Fibroblast of pulmonary artery (primary cell): ENCODE measurements at places on chromosomes 12 and 14.

DNA sequence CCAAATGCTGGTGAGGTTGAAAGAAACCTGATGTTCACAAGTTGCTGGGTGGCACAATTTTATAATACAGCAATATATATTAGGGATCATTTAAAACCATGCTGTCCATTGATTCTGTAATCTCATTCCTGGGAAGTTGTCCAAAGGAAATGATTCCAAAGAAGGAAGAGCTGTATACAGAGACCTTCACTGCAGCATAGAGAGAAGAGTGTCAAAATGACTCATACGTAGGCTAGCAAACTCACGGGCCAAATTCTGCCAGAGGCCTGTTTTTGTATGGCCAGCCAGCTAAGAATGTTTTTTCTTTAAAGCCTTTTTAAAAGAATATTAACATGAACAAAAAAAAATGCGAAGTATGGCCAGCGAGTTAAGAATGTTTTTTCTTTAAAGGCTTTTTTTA is 69.2 kb upstream of the MED13L start:
- DNase-seq: peak; percentile 91

DNA sequence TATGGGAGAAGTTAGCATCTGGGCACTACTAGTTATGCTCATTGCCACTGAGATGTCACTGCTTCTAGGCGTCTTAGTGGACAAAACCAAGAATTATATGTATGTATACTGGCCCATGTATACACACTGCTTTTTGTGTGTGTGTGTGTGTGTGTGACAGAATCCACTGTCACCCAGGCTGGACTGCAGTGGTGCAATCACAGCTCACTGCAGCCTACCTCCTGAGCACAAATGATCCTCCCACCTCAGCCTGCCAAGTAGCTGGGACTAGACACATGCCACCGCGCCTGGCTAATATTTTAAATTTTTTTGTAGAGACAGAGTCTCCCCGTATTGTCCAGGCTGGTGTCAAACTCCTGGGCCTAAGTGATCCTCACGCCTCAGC is 25.2 kb downstream of the LIMA1 start:
- DNase-seq: peak; percentile 33

DNA sequence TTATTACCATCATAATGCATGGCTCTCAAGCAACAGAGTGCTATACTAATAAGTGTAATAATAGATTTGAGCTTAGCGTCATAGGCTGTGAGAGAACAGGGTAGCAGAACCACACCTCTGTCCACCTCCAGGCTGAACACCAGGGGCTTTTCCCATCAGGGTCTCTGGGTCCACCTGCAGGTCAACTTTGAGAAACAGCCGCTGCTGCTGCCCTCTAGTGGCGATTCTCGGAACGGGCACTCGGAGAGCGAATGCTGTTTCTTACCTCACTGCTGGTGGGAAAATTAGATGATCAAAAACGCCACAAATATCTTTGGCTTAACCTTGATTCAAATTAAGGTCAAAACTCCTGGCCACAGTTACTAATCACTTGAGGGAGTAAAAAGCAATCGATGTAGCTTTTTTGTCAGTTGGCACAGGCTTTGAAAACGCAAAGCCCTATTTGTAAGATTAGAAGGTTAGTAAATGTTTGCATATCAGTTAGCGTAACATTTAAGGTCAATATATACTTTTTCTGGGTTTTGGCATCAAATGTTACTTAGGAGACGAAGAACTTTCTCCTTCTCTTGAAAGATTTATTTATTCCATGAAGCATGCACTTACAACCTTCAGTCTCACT is 127.9 kb upstream of the TMEM132D start:
- peak; percentile 17 for DNase-seq

DNA sequence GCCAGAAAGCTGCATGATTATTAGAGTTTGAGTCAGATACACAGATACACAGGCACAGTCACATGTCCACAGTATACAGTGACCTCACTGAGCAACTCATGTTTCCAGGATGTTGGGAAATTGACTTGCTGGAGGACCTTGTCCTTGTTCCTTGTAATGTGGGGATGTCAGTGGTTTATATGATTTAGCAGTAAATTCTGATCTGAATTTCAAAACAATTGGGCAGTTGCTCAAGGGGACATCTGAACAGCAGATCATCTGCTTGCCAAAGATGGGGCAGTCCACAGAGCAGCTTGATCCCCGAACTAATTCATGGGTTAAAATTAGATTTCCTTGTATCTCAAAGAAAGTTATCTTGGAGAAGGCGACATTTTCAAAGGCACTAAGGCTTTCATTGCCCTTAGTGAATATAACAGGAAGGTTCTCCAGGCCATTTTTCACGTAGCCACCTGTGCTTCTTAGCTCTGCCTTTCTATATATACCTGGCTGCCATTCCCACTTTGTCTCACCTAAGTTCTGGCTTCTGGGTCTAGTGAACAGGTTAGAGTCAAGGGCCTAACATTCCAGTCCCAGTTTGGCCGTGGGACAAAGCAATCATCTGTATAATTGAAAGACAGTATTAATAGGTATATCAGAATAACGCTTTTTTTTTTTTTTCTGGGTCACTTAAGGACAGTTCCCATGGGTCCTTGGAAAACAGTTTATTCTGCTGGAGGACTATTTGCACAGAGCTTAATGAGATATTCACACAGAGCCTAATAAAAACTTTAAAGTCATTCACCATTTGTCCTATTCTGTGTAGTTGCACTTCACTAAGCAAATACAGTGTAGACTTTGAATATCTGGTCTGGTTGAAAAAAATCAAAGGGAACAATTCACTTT is 64.9 kb upstream of the STRN3 start:
- DNase-seq: peak; percentile 96

GRCh38 chr14:55125403-55125802 is 3.6 kb upstream of the LGALS3 start:
- DNase-seq: no peak

GRCh38 chr12:13135371-13136178 is 32.1 kb upstream of the GSG1 start:
- peak; percentile 71 for DNase-seq

DNA sequence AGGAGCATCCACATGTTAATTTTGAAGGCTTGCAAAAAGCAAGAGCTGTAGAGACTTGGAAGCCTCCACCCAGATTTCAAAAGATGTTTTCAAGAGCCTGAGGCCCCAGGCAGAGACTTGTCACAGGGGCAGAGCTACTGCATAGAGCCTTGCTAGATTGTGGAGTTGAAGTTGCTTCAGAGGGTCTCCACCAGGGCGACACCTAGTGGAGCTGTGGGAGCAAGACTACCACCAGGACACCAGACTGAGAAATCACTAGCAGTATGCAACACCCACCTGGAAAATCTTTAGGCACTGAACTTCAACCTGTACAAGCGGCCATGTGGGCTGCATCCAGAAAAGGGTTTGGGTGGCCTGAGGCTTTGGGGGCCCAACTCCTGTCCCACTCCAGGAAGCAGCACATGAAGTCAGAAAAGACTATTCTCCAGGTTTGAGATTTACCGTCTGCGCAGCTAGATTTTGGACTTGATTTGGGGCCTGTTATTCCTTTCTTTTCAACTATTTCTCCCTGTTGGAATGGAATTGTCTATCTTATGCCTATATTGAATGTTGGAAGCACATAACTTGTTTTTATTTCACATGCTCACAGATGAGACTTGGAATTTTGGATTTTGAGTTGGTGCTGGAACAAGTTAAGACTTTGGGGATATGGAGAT is 508.6 kb downstream of the FLRT2 start:
- peak; percentile 76 for DNase-seq

DNA sequence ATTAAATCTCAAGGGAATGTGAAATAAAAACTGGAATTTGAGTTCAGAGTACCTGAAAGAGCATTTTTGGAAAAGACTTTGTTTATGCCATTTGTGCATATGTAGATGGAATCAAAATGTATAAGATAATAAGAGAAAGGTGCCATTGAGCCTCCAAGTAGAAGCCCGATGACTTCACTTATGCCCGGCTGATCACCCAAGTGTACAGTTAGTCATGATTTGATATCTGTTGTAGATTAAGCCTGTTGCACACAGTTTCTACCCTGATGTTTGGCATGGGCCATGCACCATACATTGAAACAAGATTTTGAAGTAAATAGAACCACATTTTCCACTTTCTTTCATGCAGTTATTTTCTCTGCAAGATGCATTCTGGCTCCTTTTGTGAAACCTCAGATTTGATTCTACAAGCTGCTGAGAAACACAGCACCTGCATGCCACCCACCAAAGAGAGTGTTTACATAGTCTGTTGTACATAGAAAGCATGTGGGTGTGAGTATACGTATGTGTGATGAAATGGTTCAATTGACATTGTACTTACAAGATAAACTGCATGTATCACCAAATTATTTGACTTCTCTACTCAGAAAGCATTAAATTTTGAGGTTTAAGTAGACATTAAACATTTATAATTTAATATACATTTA is 772.5 kb downstream of the DIO2 start:
- no peak for DNase-seq

- no peak for DNase-seq
Measured at GRCh38 chr12:9756170-9756569, 4.5 kb downstream of the CD69 start.

- peak; percentile 62 for DNase-seq
Measured at GRCh38 chr12:124640056-124640455, 72.6 kb upstream of the NCOR2 start.
